ENCODE measurements at places on chromosomes 13 and 19. TPM values are rescaled to one million over a fixed set of nuclear protein-coding genes. Genes with fewer than 3 reads are reported as not detected.

The CALR3 gene
- total RNA-seq = not detected

The ZNF793 gene
- total RNA-seq = 5.9 TPM

The CCNA1 gene
- not detected for total RNA-seq

The PPM1N gene
- 2.8 TPM for total RNA-seq

The NALCN gene
- 1.5 TPM for total RNA-seq

The ZGLP1 gene
- total RNA-seq = 0.66 TPM

The WDR18 gene
- 42.3 TPM for total RNA-seq

The ZNF101 gene
- total RNA-seq = 4.9 TPM

The IGFL2 gene
- total RNA-seq = not detected

The SGTA gene
- 26.8 TPM for total RNA-seq

The CEBPG gene
- 61.1 TPM for total RNA-seq

The FCER2 gene
- total RNA-seq = not detected

The F10 gene
- 20.3 TPM for total RNA-seq
